Left lung (tissue), 14 donors: ENCODE measurements at places on chromosomes 12 and 14.

DNA sequence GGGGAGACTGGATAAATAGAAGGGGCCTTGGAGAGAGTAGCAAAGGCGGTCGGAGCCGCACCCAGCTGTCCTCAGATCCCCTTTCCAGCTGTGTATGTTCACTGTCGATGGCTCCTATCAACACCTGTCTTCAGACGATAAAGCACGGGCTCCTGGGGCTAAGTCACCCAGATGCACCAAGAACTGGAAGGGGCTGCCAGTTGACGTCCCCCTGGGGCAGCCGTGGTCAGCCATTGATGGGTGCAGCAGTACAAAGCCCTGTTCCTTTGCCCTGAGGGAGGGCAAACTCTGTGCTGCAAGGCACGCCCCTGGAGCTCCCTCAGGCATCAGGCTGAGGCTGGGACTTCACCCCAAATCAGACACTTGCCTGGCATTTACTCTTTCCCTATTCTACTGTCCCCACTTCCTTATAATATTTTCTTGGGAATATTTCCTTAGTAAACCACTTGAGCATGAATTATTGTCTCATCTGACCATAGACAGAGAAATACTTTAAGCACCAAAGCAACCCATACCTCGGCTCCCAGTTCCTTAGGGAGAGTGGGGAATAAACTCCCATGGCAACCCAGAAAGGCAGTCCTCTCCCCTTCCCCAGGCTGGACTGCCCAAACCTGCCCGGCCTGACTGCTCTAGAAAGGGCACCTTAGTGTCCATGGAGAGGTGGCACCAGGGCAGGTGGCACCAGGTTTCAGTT is 59.6 kb upstream of the SCN8A start:
- H3K27ac ChIP-seq, result no peak overlapping the region
- no peak for DNase-seq
- H3K27me3 ChIP-seq, result no peaks in the 10 kb centered on the region
- no peak overlapping the region for H3K4me3 ChIP-seq
- peaks cover 5% of the 10 kb centered on the region for H3K4me1 ChIP-seq
- no peaks in the 10 kb centered on the region for H3K36me3 ChIP-seq

- H3K36me3 ChIP-seq, result no peaks in the 10 kb centered on the region
- H3K27me3 ChIP-seq, result no peaks in the 10 kb centered on the region
- DNase-seq, result no peak
- H3K4me3 ChIP-seq, result no peak overlapping the region
- H3K4me1 ChIP-seq, result no peaks in the 10 kb centered on the region
These were observed 136.5 kb downstream of the NTF3 start for GRCh38 chr12:5568325-5568981.

DNA sequence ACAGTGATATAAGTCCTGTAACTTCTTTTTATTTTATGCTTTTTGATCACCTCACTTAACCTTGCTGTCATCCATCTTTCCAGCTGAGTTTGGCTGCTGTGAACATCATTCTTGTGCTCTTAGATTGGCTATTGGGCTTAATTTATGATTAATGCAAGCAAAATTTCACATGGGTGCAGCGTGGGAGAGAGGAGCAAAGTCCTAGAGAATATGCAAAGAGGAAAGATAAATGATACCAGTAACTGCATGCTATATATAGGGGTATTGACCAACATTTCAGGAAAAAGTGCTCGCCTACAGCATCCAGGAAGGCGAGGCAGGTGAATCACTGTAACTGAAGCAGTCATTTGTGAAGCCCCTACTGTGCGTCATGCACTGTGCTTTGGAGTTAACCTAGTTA is 153.1 kb downstream of the TMTC2 start:
- H3K4me3 ChIP-seq, result no peak overlapping the region
- no peaks in the 10 kb centered on the region for H3K36me3 ChIP-seq
- no peak for DNase-seq
- H3K4me1 ChIP-seq, result no peaks in the 10 kb centered on the region

GRCh38 chr14:68157971-68158371 is 338.4 kb downstream of the RAD51B start:
- no peaks in the 10 kb centered on the region for H3K36me3 ChIP-seq
- DNase-seq, result no peak
- no peak overlapping the region for H3K4me3 ChIP-seq
- no peaks in the 10 kb centered on the region for H3K27me3 ChIP-seq
- H3K27ac ChIP-seq, result no peak overlapping the region

GRCh38 chr14:101823511-101824120 is 62.1 kb downstream of the PPP2R5C start:
- H3K4me3 ChIP-seq, result peak overlapping the region; percentile 8
- H3K36me3 ChIP-seq, result no peaks in the 10 kb centered on the region
- DNase-seq, result no peak

GRCh38 chr12:114976372-114976771 is 292.4 kb upstream of the TBX3 start:
- H3K4me1 ChIP-seq, result no peaks in the 10 kb centered on the region
- no peak for DNase-seq
- H3K27me3 ChIP-seq, result no peaks in the 10 kb centered on the region
- no peaks in the 10 kb centered on the region for H3K36me3 ChIP-seq
- H3K27ac ChIP-seq, result no peak overlapping the region
